RPMI8226 (cell line): ENCODE measurements at places on chromosomes 3 and 15.

DNA sequence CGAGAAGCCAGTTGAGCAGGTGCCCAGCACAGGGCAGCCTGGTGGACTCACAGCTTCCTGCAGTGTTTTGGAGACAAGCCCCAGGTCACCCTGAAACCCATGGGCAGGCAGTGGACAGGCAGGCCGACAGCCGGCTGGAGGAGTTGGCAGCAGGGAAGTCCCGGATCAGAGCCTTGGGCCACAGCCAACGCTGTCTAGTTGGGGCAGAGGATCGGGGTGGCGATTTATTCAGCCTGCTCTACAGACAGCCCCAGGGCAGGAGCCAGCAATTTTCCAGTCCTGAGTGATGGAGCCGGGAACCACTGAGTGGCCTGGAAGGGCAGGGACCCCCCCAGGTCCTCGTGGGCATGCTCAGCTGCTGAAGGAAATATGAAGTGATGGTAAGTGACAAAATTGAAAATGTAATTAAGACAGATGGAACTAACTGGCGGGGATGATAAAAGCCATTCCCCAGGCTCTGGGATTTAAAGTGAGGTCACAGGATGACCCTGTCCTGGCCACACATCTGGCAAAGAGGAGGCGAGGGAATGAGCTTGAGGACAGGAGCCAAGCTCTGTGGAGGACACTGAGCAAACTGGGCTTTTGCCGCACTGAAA is 34.4 kb upstream of the TBC1D21 start:
- peak; percentile 25 for DNase-seq

DNA sequence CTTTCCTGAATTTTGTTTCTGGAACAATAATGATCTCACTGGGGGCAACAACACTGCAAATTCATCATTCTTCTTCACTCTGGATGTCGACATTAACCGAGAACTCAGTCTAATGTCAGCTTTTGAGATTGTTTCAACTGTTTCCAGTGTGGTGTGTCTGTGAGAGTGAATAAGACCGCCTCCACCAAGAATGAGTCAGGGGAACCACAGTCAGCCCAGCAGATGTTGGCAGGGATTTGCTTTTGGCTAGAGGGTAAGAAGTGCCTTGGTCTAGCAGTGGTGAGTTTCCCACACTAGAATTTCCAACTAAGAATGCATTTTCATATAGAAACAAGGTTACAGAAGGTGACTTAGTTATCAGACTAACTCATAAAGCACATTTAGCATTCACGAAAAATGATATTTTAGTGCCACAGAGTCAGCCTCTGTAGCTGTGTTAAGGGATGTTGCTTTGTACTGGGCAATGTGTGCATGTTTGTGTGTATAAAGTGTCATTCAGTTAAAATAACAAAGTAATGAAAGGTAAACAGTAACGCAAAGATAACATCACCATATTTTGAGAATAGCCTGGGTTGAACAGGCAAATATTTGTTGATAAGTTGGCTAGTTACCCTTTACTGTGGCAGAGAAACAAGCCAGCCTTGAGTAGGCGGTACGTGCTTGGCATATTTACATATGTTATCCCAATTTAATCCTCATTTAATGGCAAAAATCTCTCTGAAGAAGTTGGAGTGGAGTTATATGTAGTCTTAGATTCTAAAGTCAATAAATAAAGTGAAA is 33.8 kb downstream of the DRD3 start:
- no peak for DNase-seq

DNA sequence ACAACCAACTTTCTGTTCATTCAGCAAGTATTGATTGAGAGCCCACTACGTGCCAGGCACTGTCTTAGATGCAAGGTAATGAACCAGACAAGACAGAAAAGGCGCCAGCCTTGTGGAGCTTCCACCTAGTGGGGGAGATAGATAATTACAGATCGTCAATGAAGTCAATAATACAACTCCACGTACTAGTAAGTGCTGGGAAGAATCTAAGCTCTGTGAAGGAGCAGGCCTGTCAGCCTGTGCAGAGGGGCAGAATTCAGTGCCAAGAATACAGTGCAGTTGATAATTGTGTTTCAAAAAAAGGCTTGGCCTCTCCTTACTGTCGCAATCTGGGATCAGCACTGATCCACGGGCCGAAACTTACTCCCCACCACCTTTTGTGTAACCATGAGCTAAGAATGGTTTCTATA is 186.3 kb downstream of the FEZF2 start:
- DNase-seq: no peak

- DNase-seq: no peak
These were observed 4.1 kb downstream of the SEMA4B start for GRCh38 chr15:90205050-90205848.

DNA sequence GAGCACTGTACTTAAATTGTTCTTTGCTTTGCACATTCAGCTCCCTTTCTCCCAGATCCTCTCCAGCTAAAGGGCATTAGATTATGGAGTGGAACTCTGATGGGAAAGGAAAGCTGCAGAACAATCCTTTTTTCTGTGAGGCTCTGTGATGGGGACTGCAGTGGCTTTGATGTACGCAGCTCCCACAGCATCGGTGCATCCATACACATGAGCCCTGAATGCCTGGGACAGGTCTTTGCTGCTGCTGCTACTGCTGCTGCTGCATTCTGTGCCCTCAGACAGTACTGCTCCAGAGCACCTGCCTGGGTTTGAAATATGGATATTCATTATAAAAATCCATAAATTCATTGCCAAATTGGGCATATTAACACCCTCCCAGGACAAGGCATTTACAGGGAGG is 164.4 kb downstream of the WDR76 start:
- no peak for DNase-seq

- peak; percentile 89 for DNase-seq
These were observed 664 bp downstream of the PARP3 start for GRCh38 chr3:51942603-51943450.

DNA sequence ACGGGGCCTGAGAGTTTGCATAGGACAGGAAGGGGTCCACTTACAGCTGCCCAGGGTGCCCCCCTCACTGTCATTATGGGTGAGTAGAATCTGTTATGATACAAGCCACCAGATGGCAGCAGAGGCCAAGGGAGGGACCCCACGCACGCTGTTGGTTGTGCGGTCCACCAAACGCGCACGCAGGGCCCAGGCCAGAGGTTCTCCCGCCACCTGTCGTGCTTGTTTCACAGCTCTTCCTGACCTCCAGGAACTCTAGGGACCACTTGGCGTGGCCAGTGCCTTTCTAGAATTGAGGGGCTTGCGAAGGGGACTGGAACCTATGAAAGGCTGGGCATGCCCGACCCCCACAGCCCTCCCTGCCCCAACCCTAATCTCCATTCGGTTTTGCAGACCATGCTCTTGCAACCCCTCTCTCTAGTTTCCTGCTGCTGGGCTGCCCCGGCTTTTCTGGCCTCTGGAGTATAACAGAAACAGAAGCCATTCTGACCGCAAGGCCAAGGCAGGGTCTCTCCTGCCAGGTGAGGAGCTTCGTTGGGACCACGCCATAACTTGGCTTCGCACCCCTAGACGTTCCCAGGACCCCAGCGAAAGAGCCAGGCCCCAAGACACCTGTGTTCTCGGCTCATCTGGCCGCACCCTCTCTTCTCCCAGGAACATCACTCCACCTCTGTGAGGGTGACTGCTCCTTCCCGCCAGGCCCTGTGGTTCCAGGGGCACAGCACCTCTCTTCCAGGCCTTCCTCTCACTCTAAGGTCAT is 46.0 kb downstream of the ALDH1L1 start:
- peak; percentile 71 for DNase-seq

DNA sequence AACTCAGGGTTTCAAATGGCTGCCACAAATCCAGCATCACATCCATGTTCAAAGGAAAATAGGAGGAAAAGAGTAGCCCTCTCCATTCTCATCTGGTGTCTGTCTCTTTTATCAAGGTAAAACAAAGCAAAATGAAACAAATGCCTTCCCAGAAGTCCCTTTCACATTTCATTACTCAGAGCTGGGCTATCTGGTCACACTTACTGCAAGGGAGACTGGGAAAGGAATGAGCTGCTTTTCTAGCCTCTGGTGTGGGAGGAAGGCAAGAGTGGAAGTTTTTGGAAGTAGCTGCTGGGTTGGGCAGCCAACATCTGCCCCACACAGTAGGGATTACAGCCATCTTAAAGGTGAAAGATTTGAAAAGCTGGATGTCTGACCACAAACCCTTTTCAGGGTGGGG is 51.8 kb downstream of the KLF15 start:
- DNase-seq: no peak

GRCh38 chr3:171736556-171736955 is 73.7 kb downstream of the PLD1 start:
- no peak for DNase-seq

DNA sequence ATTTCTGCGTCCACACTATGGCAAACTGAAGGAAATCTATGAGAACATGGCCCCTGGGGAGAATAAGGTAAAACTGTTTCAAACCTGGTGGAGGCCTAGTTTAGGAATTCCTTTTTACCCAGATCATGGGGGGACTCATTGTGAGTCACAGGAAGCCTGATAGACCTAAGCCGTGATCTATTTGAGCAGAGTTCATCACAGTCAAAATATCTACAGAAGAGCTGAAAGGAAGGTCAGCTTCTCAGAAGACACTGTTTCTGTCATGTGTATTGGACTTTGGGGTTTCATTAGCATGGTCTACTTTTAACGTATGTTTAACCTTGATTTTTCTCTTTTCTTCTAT is 1.3 kb downstream of the PSMD2 start:
- no peak for DNase-seq

DNA sequence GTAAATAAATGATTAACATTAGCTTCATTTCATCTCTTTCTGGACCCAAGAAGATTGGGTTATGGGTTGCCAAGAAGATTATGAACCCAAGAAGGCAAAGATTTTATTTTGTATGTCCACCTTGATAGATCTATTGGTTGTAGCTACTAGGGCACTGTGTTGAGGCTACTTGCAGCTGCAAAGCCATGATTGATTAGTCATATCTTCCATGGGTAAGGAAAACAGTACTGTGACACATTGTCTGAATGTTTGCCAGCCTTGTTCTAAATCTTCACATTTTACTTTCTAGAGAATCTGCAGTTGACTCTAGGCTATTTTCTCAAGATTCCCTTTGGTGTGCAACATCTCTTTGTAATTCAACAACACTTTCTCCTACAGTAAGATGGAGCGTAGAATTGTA is 229.2 kb upstream of the KCNH8 start:
- DNase-seq: no peak

DNA sequence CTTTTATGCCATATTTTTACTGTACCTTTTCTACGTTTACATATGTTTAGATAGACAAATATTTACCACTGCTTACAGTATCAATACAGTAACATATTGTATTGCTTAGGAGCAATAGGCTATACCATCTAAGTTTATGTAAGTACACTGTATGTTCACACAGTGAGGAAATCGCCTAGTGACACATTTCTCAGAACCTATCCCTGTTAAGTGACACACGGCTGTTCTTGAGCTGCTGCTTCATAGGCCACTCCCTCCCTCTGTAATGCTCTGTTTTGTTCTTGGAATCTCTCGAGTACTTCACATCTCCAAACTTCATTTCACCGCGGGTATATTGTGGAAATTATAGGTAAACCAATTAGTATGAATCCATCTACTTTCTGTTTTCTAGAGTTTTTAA is 13.4 kb upstream of the SELENOT start:
- DNase-seq: no peak

GRCh38 chr3:172199850-172200369 is 160.5 kb downstream of the FNDC3B start:
- no peak for DNase-seq
